ENCODE measurements at places on chromosomes 7 and 10. TPM values are rescaled to one million over a fixed set of nuclear protein-coding genes. Genes with fewer than 3 reads are reported as not detected.
A peak's percentile ranks its signal among the peaks of the same experiment; 100 is the strongest.

DNA sequence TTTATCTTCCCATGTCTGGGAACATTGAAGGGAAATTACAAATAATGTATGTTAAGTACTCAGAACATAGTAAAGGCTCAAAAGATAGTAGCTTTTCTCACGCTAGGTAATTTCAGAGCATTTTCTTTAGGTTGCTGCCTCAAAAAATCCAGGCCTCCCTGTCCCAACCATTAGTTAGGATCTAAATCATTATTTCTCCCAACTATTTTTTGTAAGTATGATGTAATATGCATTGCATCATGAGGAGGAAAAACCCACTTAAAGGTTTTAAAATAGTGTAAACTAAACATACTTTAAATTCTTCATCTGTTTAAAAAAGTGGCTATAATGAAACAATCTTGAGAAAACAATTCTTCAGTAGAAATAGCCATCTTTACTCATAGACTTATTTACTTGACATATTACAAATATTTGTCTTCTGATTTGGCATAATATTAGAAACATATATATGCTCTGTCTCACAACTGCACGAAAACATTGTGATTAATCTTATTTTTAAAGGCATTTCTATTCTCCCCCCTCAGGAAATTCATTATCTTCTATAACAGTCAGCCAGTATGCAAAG, 329.3 kb downstream of the ELMO1 start:
- no peaks in the 10 kb centered on the region for H3K4me1 ChIP-seq
- DNase-seq: no peak
- H3K36me3 ChIP-seq: no peaks in the 10 kb centered on the region
- H3K27me3 ChIP-seq: no peaks in the 10 kb centered on the region
- H3K27ac ChIP-seq: no peak overlapping the region

- H3K36me3 ChIP-seq: peaks cover 13% of the 10 kb centered on the region
- H3K4me3 ChIP-seq: peak overlapping the region; percentile 78
- H3K27ac ChIP-seq: peak overlapping the region; percentile 84
- H3K4me1 ChIP-seq: peaks cover 29% of the 10 kb centered on the region
These were observed 1.4 kb upstream of the HOXA6 start for GRCh38 chr7:27148756-27149641.

The CRHR2 gene
- total RNA-seq: not detected

DNA sequence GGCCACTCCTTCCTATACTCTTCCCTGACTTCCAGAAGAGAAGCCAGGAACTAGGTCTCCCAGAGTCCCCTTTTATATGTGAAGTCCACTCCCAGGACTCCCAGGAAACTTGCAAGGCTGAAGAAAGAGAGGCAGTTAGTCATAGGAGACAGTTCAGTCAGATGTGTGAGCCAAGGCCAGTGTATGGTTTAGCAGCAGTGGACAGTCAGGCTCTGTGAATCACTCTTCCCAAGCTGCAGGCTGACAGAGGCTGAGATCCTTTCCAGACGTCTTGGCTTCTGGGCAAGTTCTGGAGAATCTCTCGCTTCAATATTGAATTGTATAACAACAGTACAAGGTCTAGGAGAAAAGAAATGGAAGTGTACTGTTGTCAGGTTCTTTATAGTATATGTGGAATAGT, 26.9 kb downstream of the BLVRA start:
- DNase-seq: peak; percentile 67
- H3K27ac ChIP-seq: peak overlapping the region; percentile 13
- H3K4me3 ChIP-seq: no peak overlapping the region
- H3K27me3 ChIP-seq: no peaks in the 10 kb centered on the region
- H3K36me3 ChIP-seq: no peaks in the 10 kb centered on the region

DNA sequence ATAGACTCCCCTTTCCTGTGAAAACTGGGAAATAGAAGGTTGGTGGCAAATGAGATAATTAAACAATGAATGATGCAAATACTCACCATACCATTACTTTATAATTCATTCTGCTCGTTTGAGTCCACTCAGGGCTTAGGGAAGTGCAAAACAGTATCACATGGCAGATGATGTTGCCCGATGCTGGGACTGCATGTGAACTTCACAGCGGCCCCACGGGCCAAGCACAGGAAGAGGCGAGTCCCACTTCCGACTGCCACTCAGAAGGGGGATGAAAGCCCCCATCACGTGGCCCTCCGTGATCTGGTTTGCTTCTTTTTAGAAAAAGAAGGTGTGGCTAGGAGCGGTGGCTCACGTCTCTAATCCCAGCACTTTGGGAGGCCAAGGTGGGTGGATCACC, 71.5 kb downstream of the PRPF18 start:
- no peaks in the 10 kb centered on the region for H3K4me1 ChIP-seq
- no peak for DNase-seq
- H3K27me3 ChIP-seq: no peaks in the 10 kb centered on the region
- no peak overlapping the region for H3K4me3 ChIP-seq

GRCh38 chr10:26810435-26811026, 50.2 kb downstream of the ABI1 start:
- H3K4me1 ChIP-seq: no peaks in the 10 kb centered on the region
- DNase-seq: peak; percentile 6
- no peaks in the 10 kb centered on the region for H3K27me3 ChIP-seq
- H3K4me3 ChIP-seq: no peak overlapping the region
- H3K27ac ChIP-seq: no peak overlapping the region

GRCh38 chr7:140230861-140231770, 54.3 kb upstream of the KDM7A start:
- no peaks in the 10 kb centered on the region for H3K27me3 ChIP-seq
- H3K4me3 ChIP-seq: peak overlapping the region; percentile 72
- no peaks in the 10 kb centered on the region for H3K36me3 ChIP-seq

DNA sequence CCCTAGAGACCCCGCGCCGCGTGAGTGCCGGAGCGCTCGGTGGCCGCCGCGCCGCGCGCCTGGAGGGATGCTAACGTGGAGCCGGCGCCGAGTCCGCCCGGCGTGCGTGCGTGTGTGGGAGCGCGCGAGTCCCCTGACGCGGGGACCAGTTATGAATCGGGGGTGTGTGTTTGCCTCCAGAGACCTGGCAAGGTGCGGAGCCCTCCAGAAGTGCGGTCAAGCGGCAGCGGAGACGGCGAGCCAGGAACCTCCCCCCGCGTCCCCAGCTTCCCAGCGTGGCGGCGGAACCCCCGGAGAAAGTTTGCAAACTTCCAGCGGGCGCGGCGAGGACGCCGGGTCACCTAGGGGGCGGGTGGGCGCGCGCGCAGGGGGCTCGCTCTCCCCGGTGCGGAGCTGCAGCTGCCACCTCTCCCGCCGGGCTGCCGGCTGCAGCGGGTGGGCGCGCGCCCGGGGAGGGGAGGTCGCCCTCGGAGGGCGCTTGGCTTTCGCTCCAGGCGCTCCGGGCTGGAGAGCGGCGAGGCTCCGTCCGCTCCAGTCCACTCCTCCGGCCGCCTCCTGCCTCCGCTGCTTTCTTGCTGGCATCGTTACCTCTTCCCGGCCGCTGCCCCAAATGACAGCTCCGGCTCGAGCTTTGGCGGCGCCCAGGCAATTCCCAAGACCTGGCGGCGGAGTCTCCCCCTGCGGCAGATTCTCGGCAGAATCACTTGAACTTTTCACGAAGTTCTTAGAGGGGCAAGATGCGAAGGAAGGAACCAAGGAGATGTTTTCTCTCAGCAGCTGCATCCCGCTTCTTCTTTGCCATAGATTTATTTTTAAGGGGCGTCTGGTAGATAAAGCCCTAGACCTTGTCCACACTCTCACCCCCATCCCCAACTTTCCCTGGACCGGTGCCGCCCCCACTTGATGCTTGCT, 2.3 kb upstream of the CREB5 start:
- peak overlapping the region; percentile 87 for H3K4me3 ChIP-seq
- peaks cover 33% of the 10 kb centered on the region for H3K27me3 ChIP-seq
- peaks cover 29% of the 10 kb centered on the region for H3K4me1 ChIP-seq

The PSD gene
- total RNA-seq: 0.23 TPM

DNA sequence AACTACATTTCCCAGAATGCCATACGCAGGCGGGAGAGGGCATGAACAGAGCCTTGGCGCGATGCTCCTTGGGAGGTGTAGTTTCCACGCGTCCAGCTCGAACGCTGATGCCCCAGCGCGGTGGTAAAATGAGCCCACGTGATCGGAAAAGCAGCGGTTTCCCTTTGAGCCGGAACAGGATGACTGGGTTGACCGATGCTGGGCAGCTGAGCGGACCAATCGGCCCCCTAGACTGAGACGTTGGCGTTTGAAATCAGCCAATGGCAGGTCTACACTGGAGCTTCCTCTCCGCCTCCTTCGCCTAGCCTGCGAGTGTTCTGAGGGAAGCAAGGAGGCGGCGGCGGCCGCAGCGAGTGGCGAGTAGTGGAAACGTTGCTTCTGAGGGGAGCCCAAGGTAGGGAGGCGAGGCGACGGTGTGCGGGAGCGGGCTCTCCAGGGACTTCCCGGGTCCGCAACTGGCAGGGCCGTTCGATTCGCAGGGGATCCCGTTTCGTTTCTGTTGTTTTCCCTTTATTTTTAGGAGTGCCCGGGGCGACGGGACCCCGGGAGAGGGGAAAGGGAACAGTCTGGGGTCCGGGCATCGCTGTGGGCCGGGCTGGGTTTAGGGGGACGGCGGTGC, at the start of gene BUB3:
Gene BUB3, plus strand, starts transcription at position 311 of the 619 bp plus-strand sequence. CDS start 516 bp downstream, outside the sequence.
- H3K36me3 ChIP-seq: peaks cover 38% of the 10 kb centered on the region
- peak; percentile 97 for DNase-seq
- H3K27me3 ChIP-seq: no peaks in the 10 kb centered on the region
- peak within 1 kb of the TSS; percentile 100 for H3K4me3 ChIP-seq
- H3K4me1 ChIP-seq: peaks cover 35% of the 10 kb centered on the region

DNA sequence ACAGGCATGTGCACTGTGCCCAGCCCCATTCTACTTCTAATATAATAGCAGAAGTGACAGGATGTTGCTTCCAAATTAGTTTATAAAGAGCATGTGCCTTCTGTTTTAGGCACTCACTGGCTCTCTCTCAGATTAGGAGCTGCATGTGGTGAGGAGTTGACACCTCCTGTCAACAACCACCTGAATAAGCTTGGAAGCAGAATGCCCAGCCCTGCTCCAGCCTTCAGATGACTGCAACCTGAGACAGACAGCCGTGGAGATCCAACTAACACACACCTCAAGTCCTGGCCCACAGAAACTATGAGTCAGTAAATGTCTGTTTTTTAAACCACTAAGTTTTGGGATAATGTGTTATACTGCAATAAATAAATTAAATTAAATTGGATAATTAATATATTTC, 54.5 kb downstream of the PARD3 start:
- H3K4me1 ChIP-seq: peaks cover 52% of the 10 kb centered on the region
- peak; percentile 98 for DNase-seq
- no peak overlapping the region for H3K4me3 ChIP-seq
- H3K27me3 ChIP-seq: no peaks in the 10 kb centered on the region

The NPY4R gene
- total RNA-seq: not detected

The GPR85 gene
- not detected for total RNA-seq

DNA sequence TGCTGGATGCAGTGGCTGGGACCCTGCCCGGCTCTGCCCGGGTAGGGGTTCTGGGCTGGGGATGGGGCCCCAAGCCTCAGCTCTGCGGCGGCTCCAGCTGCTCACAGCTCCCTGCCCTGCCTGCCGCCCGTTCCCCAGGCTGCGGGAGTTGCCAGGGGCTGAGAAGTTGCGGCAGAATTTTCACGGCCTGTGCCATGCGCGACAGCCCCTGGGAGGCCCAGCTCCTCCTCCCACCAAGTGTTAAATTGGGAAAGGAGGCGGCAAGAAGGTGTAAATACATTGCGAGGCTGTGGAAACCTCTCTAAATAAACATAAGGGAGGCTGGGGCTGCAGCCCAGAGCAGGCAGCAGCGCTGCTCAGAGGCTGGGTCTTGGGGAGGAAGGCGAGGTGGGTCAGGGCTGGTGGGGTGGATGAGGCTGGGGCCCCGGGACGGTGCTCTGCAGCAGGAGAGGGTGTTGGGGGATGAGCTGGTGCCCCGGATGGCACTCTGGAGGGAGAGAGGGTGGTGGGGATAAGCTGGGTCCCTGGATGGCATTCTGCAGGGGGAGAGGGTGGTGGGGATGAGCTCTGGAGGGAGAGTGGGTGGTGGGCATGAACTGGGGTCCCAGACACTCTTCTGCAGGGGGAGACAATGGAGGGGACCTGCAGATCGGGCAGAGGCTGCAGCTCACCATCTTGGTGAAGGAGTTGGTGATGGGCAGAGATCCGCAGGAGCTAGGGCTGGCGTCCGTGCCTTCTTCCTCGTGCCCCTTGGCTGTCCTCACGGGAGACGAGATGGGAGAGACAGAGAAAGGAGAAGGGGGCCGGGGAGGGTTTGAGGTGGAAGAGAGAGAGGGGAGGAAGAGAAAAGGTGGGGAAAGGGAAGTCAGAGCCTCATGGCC, 85.5 kb upstream of the GNA12 start:
- H3K4me3 ChIP-seq: no peak overlapping the region
- no peaks in the 10 kb centered on the region for H3K36me3 ChIP-seq
- no peaks in the 10 kb centered on the region for H3K27me3 ChIP-seq
- no peak for DNase-seq
- H3K27ac ChIP-seq: no peak overlapping the region

- no peak for DNase-seq
- H3K36me3 ChIP-seq: no peaks in the 10 kb centered on the region
- H3K27me3 ChIP-seq: no peaks in the 10 kb centered on the region
- no peak overlapping the region for H3K27ac ChIP-seq
These were observed 51.9 kb upstream of the FAM180A start for GRCh38 chr7:135800560-135800959.

The EBLN1 gene
- not detected for total RNA-seq

Data from PC-3 (cell line).